ENCODE measurements at places on chromosomes 1 and 21.

DNA sequence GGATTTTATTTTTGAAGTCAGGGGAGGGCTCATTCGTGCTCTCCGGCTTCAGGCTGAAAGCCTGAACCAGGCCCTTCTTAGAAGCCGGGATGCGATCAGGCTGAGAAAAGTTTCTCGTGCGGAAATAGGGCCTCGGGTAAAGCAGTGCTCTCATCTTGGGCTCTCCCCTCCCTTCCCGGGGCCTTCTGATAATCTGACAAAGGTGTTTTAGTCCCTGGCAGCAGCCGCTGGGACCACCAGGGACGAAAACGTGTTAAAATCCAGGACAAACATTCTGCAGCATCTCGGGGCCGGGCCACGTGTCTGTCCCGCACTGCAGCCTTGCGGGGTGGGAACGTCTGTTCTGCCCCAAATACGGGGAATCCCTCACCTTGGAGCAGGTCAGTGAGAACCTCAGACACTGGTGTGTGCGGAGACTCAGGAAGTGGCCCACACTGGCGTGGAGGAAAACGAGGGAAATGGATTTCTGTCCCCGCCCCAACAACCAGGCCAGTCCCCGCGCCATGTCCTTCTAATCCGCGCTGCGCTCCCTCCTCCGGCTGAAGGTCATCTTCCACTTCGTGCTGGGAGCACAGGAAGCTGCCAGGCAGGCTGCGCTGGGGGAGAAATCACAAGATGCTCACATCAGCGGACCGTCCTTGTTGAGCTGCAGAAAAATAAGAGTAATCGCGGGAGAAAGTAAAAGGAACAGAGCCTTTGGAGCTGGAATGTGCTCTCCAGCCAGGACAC is 16.6 kb upstream of the AJAP1 start:
- no peak for DNase-seq

GRCh38 chr1:115702959-115703358 is 61.2 kb downstream of the VANGL1 start:
- DNase-seq = no peak

DNA sequence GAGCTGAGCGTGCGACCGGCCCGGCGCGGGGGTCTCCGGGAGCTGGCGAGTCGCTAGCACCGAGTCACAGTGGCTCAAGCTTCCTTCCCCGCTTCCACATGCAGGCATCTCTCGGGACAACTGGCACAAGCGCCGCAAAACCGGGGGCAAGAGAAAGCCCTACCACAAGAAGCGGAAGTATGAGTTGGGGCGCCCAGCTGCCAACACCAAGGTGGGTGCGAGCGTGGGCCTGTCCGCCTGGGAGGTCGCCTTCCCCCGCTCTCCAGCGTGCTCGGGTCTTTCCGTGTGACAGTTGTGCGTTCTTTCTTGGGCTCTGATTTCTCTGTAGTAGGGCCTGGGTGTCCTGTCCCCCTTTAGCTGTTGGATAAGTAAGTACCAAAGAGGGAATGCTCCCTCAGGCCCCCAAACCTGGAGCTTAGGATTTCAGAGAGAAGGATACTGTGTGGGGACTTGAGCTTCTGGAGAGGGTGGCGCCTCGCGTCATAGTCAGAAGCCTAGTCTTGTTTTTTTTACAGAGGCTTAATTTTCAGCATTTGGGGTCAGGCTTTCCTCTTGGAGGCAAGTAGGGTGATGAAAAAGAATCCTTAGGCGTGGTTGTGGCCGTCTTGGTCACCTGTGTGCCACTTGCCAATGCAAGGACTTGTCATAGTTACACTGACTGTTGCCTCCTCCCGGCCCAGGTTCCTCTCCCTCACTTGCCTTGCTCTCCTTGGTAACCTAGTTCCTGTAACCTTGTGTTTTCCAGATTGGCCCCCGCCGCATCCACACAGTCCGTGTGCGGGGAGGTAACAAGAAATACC is 790 bp downstream of the RPS8 start:
- DNase-seq = no peak

DNA sequence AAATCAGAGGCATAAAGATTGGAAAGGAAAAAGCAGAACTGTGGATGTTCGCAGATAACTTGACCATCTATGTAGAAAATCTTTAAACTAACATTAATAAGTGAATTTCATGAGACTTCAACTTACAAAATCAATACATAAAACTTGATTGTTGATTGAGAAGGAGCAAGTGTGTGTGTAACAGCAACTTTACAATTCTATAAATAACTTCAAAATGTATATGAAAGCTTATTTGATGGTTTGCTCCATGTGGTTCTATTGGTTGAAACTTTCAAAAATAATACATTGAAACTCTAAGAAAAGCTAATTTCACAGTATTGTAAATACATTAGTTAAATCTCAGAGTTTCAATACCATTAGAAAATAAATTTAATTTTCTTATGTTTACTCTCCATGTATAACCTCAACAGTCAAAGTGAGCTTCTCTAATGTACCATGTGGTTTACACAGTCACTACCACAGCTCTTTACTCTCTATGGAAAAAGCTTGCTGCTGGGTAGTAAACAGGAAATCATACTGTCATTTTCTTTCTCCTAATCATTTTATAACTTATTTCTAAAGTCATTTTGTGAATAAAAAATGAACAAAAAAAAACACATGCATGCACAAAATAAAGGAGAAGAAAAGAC is 12.0 kb downstream of the AKT3 start:
- no peak for DNase-seq

GRCh38 chr1:173823781-173824314 is 625 bp upstream of the DARS2 start:
- DNase-seq = no peak

DNA sequence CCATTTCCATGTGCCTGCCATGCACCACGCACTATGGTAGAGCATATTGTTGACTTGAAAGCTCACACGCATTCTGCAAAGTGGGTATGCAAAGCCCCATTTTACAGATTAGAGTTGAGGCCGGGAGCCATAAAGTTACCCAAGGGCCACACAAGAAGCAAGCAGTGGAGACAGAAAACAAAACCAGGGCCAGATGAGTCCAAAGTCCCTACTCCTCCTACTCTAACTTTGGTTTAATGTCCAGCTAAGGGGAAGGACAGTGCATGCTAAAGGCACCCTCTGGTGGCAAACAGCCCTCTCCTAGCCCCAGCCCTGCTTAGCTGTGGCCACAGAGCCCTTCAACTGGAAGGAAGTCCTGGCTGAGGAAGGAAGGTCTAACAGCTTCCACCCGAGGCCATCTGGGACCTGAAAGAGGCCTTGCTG is 74.9 kb downstream of the SLC66A1 start:
- no peak for DNase-seq

GRCh38 chr1:212512816-212513559 is 80.3 kb downstream of the NENF start:
- no peak for DNase-seq

DNA sequence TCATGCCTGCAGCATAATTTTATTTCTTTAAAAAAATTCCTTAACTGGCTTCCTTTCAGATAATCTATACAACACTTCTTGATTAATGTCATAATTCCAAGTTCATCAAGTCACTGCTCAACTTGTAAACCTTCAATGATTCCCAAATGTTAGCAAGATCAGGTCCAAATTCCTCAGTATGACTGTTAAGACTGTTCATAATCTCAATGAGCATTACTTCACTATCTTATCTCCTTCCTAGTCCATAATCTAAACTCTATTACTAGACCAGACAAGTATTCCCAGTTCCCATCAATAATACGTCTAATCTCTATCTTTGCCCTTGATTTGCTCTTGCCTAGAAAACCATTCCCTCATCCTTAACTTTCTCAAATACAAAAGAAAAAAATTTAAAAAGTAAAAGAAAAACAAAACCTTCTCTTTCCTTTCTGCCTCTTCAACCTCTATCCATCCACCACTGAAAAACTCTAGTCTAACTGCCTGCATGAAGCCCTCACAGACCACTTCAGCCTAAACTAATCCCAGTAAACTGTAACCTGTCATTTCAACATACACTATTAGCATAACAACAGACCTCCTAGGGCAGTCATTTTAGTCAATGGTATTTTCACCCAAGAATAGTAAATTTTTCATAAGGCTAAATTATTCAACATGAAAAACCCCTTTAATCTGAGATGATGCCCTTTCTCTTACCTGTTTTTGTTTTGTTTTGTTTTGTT is 15.5 kb downstream of the LUZP1 start:
- DNase-seq = no peak

Measured in stimulated activated CD8-positive, alpha-beta memory T cell treated with anti-CD3 and anti-CD28 coated beads, Interleukin-7, amount 100 ng/mL, for 1 hour (primary cell).